KG1 (cell line): ENCODE measurements at places on chromosomes 4 and X.

DNA sequence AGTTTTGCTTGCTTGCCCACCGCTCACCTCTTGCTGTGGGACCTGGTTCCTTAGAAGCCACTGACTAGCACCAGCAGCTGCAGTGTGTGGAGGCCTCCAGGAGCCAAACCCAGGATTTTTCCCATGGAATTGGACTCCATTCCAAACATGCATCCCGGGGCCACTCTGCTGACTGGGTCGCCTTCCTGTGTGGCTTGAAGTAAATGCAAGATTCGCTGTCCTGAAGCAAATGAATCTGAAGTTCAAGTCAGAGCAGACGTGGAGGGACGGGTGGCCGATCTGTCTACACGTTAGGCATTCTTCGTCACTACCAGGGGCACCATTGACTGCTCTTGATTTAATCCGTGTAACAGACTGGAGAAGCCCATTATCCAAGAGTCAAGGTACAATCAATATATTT, 109.0 kb downstream of the SHOX start:
- DNase-seq: no peak

GRCh38 chrX:135522878-135523693, 2.6 kb downstream of the INTS6L start:
- no peak for DNase-seq

- DNase-seq: no peak
These were observed 9.6 kb downstream of the CTBP1 start for GRCh38 chr4:1239141-1239949.

- no peak for DNase-seq
These were observed 18.2 kb downstream of the UBE2D3 start for GRCh38 chr4:102809190-102809589.

- no peak for DNase-seq
These were observed 145.8 kb downstream of the FBXO8 start for GRCh38 chr4:174137698-174138097.

DNA sequence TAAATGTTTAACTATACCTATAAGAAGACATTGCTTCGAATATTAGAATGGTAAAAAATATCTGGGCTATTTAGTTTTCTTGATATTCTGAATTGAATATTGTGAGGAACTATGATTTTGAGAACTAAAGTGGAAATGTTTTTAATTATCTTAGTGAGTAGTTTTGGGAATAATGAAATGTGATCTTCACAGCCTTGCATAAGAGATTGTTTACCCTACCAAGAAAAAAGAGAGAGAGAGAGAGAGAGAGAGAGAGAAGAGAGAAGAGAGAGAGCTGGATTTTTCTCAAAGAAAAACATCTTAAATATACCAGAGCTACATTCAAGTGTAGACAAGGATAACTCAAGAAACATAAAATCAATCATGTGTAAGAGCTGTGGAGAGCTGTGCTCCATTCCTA, 148.7 kb upstream of the MAD2L1 start:
- no peak for DNase-seq

DNA sequence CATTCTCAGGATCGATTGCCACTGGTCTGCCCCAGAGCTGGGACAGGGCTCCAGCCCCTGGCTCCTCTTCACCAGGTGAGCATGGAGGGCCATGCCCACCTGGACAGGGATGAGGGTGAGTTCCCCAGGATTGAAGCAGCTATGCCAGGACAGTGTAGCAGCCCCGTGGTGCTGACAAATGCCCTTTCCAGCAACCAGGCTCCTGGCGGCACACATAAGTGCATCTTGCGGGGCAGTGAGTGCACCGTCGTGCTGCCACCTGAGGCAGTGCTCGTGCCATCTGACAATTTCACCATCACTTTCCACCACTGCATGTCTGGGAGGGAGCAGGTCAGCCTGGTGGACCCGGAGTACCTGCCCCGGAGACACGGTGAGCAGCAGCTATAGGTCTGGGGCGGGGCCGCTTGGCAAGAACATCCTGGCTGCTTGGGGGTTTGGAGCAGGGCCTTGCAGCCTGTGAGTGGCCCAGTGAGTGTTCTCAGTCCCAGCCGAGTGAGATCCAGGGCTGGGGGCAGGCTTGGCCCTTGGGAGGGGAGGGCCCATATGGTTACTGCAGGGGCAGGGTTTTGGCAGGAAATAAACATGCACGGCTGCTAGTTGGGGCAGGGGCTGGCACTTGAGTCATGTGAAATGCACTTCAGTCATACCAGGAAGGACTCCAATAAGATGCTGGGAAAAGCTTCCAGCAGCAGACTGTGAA, 6.1 kb downstream of the IL9R start:
- no peak for DNase-seq

DNA sequence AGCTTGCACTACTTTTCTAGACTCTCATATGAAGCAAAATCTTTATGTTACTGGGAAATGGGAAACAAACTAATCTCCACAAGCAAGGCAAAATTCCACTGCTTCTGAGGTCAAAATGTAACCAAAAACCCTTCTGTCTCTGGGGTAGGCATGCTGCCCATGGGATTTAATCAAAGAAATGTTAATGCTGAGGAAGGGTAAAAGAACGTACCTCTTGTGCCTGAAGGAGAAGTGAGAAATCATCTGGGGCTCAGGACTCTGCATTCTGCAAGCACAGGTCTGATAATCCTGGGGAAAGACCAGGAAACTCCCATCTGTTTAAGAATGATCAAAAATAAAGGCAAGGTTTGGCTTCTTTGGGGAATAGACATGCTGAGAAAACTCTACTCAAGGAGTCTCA, 184.7 kb downstream of the GRID2 start:
- DNase-seq: no peak

DNA sequence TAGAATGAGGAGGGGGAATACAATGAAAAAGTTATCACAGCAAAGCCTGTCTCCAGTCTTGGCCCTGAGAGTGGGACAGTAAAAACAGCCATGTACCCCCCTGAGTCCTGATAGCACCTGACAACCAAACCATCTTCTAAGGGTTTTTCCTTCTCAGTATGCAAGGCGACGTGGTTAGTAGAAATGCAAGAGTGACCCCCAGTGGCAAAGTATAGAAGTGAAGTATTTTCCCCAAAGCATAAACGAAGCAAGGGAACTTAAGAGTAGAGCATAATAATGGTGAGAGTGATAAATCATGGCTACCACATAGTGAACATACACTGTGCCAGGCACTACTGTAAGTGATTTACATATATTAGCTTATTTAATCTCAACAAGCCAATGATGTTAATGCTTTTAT, 52.8 kb downstream of the FAM47C start:
- DNase-seq: peak; percentile 0

- no peak for DNase-seq
These were observed 6.4 kb upstream of the GSX2 start for GRCh38 chr4:54093324-54094240.

GRCh38 chr4:163614866-163615265, 120.4 kb downstream of the TMA16 start:
- DNase-seq: no peak

DNA sequence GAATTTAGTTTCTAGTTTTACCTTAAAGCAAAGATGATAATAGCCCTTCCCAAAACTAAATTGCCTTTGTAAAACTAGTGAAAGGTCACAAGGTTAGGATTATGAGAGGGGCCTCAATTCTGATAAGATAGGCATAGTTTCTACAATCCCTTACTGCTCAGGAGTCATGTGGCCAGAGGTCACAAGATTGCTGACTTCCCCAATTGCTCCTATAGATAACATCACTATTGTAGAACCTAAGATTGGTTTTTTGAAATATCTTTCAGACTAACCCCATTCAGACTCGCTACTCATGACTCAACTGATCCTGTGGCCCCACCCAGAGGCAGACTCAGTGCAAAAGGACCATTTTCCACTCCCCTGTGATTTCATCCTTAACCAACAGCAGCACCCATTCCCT, 70.3 kb downstream of the SCD5 start:
- DNase-seq: no peak

DNA sequence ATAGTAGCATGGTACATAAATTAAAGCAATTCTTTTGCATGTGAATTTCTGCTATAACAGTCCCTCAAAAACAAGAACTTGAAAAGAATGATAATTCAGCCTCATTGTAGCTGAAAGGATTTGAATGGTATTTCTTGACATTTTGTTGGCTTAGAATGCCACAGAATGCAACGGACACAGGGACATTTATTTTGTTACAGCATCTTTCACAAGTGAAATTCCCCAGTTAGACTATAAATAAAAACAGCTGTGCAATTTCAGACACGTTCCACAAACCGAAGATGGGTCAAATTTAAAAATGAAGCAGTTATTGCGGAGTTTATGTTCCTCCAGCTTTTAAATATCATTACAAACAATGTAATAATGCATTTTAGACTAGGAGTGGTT, 82.8 kb upstream of the AMELX start:
- DNase-seq: no peak

DNA sequence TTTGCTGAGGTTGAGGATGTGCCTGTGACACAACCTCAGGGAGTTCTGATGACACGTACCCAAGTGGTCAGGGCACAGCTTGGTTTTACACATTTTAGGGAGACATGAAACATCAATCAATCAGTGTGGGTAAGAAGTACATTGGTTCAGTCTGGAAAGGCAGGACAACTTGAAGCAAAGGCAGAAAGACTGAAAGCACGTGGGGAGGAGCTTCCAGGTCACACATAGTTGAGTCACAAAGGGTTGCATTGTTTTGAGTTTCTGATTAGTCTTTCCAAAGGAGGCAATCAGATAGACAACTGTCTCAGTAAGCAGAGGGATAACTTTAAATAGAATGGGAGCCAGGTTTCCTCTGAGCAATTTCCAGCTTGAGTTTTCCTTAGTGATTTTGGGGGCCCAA, 1910.0 kb upstream of the AGA start:
- no peak for DNase-seq

GRCh38 chr4:102988429-102989020, 31.0 kb downstream of the SLC9B1 start:
- DNase-seq: no peak

GRCh38 chr4:38759113-38759789, 23.5 kb downstream of the TLR10 start:
- peak; percentile 67 for DNase-seq

DNA sequence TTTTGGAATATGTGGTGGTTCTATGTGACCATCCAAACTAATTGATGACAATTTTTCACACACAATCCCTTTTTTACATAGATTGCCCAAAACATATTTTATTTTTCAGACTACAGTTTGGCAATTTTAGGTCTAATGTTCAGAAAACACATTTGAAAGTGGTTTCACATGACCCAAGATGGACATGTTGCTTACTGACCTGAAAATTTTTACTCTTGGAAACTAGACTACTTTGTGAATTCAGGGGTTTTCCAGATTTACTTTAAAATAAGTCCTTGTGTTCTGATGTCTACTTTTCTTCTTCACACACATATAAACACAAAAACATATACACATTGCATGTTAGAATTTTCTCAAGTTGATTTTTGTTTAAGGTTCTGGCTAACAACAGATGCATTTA, 79.5 kb downstream of the HMGB2 start:
- no peak for DNase-seq

GRCh38 chr4:37463033-37463856, 218.7 kb downstream of the NWD2 start:
- DNase-seq: no peak

DNA sequence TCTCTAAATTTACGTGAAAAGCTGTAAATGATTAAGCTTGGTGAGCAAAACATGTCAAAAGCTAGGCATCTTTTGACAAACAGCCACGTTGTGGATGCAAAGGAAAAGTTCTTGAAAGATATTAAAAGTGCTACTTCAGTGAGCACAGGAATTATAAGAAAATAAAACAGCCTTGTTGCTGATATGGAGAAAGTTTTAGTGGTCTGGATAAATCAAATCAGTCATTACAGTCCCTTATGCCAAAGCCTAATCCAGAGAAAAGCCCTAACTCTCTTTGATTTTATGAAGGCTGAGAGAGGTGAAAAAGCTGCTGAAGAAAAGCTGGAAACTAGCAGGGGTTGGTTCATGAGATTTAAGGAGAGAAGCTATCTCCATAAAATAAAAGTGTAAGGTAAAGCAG, 487.2 kb downstream of the CCSER1 start:
- DNase-seq: no peak

DNA sequence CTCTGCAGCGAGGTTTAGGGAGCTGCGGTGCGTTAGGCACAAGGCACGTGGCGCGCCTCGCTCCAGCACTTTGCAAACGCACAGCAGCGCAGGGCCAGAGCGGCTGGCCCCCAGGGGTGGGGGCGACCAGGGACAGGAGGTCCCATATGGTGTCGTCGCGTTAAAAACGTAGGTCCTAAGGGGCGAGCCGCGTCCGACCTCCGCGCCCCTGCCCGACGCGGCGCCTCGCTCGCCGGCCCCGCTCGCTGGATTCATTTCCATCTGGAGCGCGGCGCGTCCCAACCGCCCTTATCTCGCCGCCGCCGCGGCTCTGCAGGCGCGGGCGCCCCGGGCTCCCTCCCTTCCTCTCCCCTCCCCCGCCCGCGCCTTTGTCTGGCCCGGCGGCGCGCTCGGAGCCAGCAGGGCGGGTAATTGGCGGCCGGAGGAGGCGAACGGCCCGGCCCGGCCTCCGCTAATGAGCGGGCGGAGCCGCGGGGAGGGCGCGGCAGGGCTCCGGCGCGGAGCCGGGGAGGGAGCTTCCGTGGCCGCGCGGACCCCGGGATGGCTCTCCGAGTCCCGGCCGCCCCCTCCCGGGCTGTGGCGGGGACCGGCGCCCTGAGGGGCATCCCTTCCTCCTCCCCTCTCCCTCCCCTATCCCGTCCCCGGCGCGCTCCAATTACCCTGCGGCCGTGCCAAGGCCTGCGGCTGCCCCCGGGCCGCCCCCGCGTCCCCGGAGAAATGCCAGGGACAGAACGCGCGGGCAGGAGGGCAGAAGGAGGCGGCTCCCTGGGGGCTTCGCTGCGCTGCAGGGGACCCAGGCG, 409.0 kb downstream of the BCOR start:
- DNase-seq: no peak

GRCh38 chr4:175297965-175298565, 379.9 kb downstream of the ADAM29 start:
- DNase-seq: no peak

- peak; percentile 12 for DNase-seq
These were observed 788 bp downstream of the SAP30 start for GRCh38 chr4:173371292-173372192.

DNA sequence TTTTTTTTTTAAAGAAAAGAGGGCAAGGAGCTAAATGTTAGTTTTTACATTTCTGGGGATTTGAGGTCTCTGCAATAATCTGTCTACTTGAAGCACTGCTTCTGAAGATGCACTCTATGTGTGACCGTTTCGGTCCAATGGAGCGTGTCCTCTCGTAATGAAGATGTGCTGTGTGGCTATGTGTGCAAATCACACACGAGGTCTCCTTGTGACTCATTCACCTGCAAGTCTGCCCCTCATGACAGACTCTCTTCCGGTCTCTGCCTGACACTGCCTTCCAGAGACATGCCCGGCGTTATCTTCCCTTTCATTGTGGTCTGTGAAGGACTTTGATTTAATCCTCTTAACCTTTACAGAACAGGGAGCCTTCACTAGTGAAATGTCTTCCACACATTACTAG, 84.3 kb downstream of the TRAM1L1 start:
- no peak for DNase-seq

DNA sequence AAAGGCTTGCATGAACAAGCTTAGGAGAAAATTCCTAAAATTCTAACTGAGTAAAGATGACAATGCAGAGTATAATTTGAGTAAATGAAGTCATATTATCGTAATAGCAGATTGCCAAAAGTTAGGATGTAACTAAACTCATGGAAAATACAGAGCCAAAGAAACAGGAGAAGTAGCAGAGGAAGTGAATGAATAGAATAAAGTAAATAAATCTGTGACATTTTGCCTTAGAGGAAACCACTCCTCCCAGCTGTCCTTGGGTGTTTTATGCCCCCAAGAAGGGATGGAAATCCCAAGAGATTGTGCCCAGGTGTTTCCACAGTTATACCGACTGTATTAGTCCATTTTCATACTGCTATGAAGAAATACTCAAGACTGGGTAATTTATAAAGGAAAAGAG, 1.9 kb upstream of the BMX start:
- no peak for DNase-seq

- DNase-seq: no peak
These were observed 214.8 kb downstream of the SLC4A4 start for GRCh38 chr4:71553605-71554004.
